Stimulated activated CD8-positive, alpha-beta memory T cell treated with anti-CD3 and anti-CD28 coated beads, Interleukin-7, amount 100 ng/mL, for 1 hour (primary cell): ENCODE measurements at places on chromosomes 11 and 22.

DNA sequence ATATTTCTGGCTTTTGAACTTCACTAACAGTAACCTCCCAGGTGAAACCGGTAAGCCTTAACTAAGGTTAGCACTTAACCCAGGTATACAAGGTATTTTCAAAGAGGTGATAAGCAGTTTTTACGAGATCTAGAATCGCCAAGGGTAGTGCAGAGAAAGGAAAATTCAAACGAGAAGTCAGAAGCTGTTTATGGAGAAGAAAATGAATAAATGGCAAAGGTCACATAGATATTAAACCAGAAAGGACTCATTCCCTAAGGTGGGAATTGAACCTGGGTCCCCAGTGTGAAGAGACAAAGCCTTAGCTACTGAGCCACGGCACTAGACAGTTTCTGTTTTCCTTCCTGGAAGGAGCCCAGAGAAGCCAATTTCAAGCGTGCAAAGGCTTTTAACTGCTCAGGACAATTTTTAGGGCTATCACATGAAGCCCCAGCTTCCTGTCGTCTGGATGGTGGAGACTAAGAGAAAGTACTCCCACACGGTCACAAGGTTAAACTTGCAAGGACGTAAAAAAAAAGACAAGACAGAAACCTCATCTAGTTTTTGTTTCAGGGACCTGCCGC, 5.7 kb upstream of the C1QTNF6 start:
- no peak for DNase-seq

DNA sequence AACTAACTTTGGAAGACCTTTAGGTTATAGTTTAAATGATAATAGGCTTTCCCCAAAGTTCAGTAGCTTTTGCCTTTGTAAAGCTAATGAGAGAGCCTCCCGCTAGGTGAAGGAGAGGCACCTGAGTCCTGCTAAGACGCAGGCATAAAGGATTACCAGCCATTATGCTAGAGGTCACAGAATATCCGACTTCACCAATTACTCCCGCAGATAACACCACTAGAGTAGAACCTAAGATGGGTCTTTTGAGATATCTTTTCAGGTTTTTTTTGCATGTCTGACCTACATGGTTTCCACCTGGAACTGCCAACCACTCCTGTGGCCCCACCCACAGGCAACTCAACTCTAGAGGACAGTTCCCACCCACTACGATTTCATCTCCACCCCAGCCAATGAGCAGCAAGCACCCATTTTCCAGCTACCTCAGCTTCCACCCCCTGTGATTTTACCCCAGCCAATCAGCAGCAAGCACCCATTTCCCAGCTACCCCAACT, 314.3 kb downstream of the BRD1 start:
- no peak for DNase-seq

DNA sequence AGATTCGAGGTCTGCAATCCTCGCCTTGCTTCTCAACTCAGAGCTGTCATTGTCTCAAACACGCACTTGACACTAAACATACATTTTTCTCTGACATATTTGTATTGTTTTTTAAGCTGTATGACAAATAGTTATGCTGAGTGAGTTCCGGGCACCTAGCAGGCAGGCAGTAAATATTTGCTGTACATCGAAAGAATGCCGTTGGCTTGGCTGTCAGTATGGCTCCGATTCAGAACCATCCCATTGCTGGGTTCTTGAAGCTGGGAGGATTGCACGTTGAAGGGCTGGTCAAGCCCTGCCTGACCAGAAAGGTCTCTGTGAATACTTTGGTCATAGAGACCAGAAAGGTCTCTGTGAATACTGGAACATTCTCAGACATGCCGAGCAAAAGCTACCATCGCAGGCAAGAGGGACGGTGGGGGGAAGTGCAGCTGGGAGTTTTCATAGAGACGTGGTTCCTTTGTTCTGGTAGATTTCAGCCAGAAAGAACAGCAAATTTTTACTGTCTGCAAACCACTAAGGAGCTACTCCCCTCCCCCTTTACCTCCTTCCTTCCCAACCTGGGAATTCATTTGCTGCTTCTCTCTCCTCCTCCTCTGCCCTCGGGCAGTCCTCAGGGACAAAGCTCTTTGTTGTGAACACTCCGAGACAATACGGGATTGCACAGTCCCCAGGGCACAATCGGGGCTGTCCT, 202.2 kb upstream of the SORL1-AS1 start:
- no peak for DNase-seq

DNA sequence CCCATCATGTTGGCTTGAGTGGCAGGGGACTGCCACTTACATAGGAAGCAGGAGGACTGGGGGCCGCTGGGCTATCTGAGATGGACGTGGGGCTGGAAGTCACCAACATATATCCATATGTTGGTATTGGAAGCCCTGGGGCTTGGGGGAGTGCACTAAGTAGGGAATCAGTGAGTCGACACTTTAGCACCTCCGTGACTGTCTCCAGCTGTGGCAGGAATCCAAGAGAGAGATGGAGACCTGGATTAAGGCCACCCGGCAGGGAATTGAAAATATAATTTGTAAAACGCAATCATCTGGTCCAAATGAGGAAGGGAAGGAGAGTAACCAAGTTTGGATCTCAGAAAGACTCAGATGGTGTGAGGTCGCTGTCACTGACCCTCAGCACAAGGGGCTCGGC, 68.4 kb downstream of the ELFN2 start:
- DNase-seq = no peak

DNA sequence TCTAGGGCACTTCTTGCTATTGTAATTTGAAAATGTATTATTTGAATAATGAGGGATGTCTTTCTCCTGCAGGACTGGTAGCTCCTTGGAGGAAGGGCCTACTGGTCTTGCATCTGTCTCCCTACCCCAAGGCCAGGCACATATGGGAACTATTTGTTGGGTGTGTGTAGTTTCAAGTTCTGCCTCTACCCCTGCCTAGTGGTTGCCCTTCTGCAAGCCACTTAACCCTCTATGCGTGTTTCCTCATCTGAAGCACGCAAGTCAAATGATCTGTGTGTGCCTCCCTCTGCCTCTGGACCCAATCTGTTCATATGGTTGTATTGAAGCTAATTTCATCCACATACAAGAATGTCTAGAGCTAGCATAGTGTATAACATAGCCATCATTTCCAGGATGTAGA, 67.0 kb downstream of the WNT11 start:
- no peak for DNase-seq

- no peak for DNase-seq
These were observed 34.5 kb upstream of the RTL6 start for GRCh38 chr22:44532552-44532951.

GRCh38 chr11:97938789-97939188, 1082.0 kb upstream of the CNTN5 start:
- no peak for DNase-seq

GRCh38 chr11:57663975-57664374, 3.9 kb upstream of the ZDHHC5 start:
- no peak for DNase-seq

DNA sequence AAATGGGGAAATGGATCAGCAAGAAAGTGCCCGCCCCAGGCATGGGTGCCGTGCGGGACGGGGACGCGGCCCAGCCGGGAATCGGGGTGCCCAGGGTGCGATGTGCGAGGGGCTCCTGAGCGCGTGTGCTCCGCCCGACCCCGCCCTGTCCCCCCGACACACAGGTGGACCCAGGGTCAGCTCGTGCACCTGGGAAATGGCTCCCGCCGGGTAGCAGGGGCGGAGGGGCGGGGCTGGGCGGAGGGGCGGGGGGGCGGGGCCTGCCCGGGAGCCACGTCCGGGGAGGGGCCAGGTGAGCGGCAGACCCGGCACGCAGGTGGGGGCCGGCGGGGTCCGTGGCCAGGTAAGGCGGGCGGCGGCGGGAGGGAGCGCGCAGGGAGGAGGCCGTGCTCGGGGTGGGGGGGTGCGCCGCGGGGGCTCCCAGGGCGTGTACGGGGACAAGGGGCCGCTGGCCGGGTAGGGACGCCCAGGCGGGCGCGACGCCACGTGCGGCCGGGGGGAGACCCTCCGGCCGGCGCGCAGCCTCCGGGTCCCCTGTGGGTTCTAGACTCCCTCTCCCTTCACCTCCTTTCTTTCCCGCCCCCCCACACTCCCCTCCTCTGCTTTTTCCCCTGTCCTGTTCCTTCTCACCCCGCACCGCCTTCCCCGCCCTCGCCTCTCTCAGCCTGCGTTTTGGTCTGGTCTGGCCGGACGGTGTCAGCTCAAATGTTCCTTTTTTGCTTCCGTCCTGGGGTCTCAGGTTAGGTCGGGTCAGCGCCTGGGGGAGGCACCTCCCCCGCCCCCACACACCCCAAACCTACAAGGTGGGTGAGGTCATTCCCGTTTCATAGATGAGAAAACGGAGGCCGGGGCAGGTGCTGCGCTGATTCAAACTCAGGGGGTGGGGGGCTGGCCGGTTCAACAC, at the start of gene ARHGAP8:
TSS of gene ARHGAP8 (plus strand) at position 291 of the 904 bp plus-strand sequence. CDS start 33,953 bp downstream, outside the sequence.
- no peak for DNase-seq

- no peak for DNase-seq
These were observed 11.3 kb upstream of the TREH start for GRCh38 chr11:118690553-118691304.

GRCh38 chr22:17190702-17191101, 28.5 kb downstream of the ADA2 start:
- no peak for DNase-seq

DNA sequence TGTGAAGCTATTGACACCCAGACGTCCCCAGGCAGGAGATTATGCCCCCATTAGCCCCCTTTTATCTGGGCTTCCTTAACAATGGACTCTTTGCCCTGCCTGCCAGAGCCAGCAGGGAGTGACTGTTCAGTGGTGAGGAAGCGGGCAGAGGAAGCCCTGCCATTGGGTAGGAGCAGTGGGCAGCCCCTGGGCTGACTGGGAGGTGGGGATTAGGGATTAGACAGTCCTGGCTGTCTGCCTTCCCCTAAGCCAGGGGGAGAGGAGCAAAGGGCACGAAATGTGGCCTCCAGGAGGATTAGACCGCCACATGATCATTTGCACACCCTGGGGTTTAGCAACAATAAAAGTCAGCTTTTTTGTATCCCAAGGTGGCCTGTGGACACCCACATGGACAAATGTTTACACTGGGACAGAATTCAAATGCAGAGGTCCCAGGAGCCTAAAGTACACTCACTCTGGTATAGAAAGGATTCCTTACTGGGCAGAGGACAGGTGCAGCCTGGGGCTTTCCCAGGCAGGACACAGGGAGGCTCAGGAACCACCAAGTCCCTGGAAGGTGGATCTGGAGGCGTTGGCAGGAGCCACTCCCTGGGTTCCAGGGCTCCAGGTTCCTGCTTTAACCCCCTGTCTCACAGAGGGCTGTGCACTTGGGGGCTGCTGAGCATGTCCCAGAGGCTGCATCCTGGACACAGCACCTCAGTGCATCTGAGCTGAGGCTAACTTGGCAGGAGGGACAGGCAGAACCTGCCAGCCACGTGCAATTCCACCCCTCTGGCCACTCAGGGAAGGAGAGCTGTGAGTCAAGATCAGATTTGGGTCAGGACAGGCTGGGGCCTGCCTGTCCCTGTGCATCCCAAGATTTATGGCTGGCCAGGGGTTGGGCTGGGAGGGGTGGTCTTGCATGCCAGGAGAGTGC, 2.1 kb downstream of the PNPLA3 start:
- no peak for DNase-seq

DNA sequence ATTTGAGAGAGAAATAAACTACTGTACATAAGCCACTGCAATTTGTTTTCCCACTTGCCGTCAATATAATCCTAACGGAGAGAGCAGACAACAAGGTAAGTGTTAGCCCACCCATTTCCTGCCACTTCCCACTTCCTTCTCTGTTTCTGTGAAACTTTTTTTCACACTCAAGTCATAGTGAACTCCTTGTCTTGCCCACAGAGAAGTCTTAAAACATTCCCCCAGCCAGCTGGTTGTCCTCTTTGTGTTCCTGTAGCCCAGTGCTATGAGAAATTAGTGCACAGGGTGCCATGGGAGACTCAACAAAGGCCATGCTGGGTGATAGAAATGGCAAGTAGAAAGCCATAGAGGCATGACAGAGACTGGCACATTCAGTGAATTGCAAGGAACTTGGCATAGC, 208.6 kb downstream of the BLID start:
- no peak for DNase-seq

GRCh38 chr11:121004206-121004840, 19.6 kb upstream of the TBCEL start:
- DNase-seq = no peak

DNA sequence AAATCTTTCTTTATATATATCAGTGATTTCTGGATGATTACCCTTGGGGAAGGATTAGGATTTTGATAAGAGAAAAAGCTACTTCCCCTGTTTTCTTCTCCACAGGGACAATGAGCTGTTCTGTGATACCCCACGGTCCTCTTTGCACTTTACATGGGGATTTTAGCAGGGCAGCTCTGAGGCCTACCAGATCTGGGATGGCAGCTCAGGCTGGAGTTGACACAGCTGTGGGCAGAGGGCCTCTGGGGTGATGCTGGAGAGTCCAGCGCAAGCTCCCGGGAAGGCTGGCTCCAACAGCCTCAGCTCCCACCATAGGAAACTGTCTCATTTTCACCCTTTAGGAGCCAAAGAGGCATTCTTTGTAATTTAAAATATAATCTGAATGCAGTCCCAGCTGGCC, 383.8 kb upstream of the NARS2 start:
- DNase-seq = no peak

DNA sequence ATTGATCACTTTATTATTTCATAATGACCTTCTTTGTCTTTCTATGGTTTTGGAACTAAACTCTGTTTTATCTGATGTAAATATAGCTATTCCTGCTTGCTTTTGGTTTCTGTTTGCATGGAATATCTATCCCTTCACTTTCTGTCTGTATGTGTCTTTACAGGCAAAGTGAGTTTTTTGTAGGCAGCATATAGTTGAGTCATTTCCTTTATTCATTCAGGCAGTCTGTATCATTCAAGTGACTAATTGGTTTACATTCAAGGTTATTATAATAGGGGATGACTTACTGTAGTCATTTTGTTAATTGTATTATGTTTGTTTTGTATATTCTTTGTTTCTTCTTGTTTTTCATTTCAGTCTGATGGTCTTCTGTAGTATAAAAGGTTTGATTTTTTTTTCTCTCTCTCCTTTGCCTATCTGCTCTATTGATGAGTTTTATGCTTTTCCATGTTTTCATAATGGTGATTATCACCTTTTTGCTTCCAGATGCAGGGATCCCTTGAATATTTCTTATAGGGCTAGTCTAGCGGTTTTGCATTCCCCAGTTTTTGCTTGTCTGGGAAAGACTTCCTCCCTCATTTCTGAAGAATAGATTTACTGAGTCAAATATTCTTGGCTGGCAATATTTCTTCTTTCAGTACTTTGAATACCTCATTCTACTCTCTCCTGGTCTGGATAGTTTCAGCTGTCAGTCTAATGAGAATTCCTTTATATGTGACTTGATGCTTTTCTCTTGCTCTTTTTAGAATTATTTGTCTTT, 50.4 kb downstream of the GDPD4 start:
- DNase-seq = no peak

DNA sequence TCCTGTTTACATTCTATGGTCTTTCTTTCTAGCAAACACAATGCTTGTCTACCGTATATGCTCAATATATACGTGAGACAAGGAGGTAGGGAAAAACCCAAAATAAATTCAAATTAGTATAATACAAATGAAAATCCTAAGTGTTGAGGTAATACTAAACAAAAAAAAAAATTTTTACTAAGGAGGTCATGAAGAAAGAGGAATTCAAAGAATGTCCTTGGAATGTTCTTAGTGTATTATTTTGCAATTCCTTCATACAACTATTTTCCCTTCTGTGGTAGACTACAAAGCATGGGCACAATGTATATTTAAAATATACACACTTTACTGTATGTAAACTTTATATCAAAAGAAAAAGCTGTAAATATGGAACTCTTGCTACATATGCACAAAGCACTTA, 36.4 kb downstream of the PIK3C2A start:
- no peak for DNase-seq
